Thoracic aorta (tissue), 2 donors: ENCODE measurements at places on chromosomes 2 and 18. TPM values are rescaled to one million over a fixed set of nuclear protein-coding genes. Genes with fewer than 3 reads are reported as not detected.

The KDSR gene
- 72.4 TPM for total RNA-seq

GRCh38 chr18:46433121-46433826, 223.7 kb downstream of the LOXHD1 start:
- no peak for DNase-seq

The SLC11A1 gene
- total RNA-seq, result 190 TPM

The CREB1 gene
- total RNA-seq, result 49.0 TPM

- no peak for DNase-seq
These were observed 170.0 kb downstream of the PIEZO2 start for GRCh38 chr18:10979411-10979810.

- DNase-seq, result no peak
These were observed 31.8 kb upstream of the DLX1 start for GRCh38 chr2:172053486-172053885.
